ENCODE measurements at places on chromosomes 7 and 10.

- no peak for DNase-seq
Observed at GRCh38 chr7:113159746-113160339, 41.5 kb upstream of the SMIM30 start.

GRCh38 chr10:86311906-86312305 is 54.7 kb downstream of the GRID1 start:
- DNase-seq: no peak

DNA sequence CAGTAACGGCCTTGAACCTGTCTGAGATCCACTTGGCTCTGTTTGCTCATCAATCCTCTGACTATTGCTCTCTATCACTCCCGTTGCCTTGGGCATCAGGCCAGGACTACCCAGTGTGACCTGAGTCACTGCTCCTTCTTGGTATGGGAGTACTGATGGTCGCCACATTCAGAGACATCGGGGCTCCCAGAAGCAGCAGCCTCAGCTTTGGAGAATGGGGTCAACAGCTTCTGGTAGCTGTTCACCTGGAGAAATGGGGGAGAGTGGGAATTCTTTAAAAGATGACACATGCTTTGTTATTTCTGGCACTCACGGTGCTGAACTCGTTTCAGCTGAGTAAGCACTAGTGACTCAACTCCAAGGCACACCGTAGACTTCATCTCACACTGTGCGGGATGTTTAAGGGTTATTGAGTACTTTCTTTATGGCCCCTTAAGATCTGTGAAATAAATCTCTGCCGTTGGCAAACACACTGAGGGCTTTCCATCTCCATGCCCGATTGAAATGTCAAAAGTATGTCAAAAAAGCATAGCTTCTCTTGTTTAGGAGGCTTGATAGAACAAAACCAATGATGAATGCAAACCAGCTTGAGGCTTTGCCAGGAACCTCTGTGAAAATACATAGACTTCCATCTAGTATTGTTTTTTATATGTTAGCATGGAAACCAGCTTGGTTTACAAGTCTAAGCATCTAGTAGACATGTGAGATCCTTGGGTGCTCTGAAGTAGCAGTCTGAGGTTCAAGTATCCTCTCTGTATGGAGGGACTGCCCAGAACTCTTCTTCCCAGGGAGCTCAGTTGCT is 333.1 kb downstream of the CXCL12 start:
- no peak for DNase-seq

DNA sequence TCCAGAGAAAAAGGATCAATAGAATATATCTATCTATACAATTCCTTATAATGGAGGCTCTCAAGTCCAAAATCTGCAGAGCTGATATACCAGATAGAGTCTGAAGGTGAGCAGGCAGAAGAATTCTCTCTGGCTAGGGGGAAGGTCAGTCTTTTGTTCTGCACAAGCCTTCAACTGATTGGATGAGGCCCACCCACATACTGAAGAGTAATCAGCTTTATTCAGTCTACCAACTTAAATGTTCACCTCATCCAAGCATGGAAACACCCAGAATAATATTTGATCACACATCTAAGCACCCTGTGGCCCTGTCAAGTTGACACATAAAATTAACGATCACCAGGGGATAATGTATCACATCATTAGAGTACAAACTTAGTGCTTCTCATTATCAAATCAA is 193.8 kb upstream of the YAE1 start:
- DNase-seq: no peak

DNA sequence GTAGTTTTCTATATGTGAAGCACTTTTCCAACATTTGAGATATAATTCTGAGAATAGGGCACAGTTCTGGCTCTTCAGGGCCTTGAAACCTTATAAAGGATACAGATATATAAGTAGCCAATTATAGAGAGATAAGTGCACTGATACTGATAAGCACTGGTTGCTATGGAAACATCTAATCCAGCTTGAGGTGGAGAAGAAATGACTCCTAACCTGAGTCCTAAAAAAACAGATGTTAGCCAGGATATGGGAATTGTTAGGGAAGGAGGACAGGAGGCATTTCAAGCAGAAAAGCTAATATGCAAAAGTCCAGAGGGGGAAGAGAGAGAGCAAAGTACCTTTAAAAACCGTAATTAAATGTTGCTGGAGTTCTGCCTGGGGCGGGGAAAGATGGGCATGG is 30.8 kb downstream of the STRIP2 start:
- no peak for DNase-seq

GRCh38 chr10:33334805-33335550 is 511 bp upstream of the NRP1 start:
- no peak for DNase-seq

- DNase-seq: no peak
Observed at GRCh38 chr7:30168835-30169573, 34.2 kb downstream of the MTURN start.

DNA sequence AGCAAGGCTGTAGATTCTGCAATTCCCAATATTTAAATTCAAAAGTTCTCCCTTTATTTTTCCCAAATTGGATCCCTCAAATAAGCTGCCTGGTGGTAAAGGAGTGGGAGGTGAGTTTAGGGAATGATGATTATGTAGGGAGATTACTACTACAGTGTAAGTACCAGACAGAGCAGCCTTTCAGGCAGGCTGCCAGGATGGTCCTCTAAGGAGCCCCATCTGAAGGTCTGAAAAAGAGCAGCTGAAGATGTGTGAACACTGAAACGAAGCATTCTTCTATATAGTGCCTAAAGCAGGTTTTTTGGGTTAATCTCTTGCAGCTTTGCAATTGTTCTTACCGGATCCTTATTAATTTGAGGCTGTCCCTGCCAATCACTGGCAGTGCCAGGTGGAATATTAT is 84.7 kb downstream of the CREB5 start:
- no peak for DNase-seq

DNA sequence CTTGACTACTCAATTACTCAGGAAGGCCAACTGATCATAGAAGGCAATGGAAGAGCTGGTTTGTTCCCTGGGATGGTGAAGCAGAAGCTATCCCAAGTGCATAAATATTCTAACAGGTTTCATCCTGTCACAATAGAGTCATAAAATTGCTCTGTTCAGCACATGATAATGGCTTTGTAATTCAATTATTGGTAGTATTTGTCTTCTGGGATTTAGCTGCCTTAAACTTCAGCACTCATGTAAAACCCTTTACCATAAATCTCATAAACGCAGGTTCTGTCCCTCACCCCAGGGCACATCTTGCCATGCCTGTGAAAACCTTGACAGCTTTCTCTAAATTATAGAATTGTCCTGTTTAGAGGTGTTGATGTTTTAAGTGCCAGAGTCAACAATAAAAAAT is 417.6 kb downstream of the SORCS1 start:
- no peak for DNase-seq

GRCh38 chr7:22629056-22629455 is 97.9 kb upstream of the IL6 start:
- no peak for DNase-seq

Data from stimulated activated CD4-positive, alpha-beta T cell treated with anti-CD3 and anti-CD28 coated beads, TNF-alpha, amount 100 ng/mL, for 4 hours (primary cell).